ENCODE measurements at places on chromosomes 2 and 18.

DNA sequence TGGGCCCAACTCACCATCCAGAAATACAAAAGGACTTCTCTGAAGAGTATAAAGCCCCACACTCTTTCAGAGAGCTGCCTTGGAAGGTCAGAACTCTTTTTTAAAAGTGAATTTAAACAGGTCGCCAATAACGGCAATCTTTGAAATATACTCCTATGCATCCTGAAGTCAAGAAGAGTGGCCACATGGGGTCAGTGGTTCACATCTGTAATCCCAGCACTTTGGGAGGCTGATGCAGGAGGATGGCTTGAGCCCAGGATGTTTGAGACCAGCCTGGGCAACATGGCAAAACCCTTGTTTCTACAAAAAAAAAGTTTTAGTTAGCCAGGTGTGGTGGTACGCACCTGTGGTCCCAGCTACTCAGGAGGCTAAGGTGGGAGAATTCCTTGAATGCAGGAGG, 68.1 kb upstream of the FZD7 start:
- no peak for DNase-seq

GRCh38 chr2:172120118-172120517, 17.4 kb upstream of the DLX2 start:
- DNase-seq, result no peak

- no peak for DNase-seq
Measured at GRCh38 chr2:218020281-218020680, 17.5 kb upstream of the TNS1 start.

- DNase-seq, result no peak
Measured at GRCh38 chr18:28657961-28658360, 481.0 kb upstream of the CDH2 start.
